Activated CD4-positive, alpha-beta T cell treated with anti-CD3 and anti-CD28 coated beads for 36 hours (primary cell): ENCODE measurements at places on chromosomes 2 and 18. TPM values are rescaled to one million over a fixed set of nuclear protein-coding genes. Genes with fewer than 3 reads are reported as not detected.

- no peak for DNase-seq
These were observed 76.4 kb downstream of the ADD2 start for GRCh38 chr2:70691497-70692140.

DNA sequence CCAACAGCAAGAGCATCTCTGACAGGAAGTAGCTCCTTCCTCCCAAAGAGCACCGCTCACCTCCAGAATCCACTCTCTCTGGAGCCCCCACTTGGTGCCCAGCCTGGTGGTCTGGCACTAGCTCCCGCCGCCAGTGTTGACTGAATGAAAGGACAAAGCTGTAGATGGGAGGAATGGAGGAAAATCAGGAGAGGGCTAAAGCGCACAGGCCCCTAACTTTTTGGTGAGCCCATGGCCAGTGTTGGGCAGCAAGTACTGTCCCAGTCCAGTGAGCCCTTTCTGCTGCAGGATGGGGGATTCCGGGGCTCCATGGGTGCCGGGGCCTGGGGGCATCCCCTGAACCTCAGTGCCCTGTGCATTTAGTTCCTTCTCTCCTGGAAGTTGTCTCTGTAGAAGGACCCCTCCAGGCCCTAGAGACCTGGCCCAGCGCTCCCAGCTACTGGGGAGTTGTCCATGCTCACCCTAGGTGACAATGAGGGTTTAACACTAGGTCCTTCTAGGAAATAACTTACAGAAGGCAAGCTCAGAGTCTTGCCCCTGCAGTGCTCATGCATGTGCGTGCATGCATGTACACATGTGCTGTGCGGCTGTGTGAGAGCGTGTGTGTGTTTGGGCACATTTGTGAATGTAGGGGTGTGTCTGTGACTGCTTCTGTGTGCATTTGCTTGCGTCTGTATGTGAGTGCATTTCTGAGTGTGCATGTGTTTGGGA is 33.6 kb downstream of the GLI2 start:
- DNase-seq, result no peak

GRCh38 chr2:168090366-168091135 is 156.8 kb downstream of the STK39 start:
- no peak for DNase-seq

MARCHF7 gene
- 78.3 TPM for total RNA-seq

ATP6V1C2 gene
- not detected for total RNA-seq

CCNYL1 gene
- total RNA-seq, result 4.0 TPM

GRCh38 chr2:134119117-134119712 is 134.7 kb upstream of the MGAT5 start:
- no peak for DNase-seq

ANKRD29 gene
- total RNA-seq, result 0.21 TPM

GRCh38 chr2:86807468-86808275 is 17.0 kb upstream of the CD8A start:
- DNase-seq, result peak; percentile 58

MEX3C gene
- total RNA-seq, result 66.9 TPM

- no peak for DNase-seq
These were observed 111.1 kb upstream of the SPOPL start for GRCh38 chr2:138390316-138390945.

SNRPD1 gene
- total RNA-seq, result 163 TPM

GRCh38 chr2:127025359-127026166 is 81.4 kb downstream of the BIN1 start:
- peak; percentile 86 for DNase-seq

ZNF396 gene
- total RNA-seq, result 0.47 TPM

NETO1 gene
- not detected for total RNA-seq

DNA sequence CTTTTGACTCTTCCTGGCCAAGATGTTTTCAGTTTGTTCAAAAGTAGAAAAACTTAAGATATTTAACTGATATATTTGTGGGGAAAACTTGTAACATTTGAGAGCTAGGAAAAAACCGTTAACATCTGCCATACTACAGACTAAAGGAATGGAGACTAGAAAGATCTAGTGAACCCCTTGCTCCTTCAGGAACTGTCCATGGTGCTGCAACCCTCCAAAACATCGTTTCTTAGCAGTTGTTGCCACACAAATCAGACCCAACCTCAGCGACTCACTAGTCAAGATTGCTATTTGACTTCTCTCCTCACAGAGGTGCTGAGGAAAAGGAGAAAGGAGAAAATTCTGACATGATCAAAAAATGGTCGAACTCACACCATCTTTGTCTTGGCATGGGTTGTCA is 393.8 kb upstream of the LYPD1 start:
- peak; percentile 7 for DNase-seq

FBXO41 gene
- 27.7 TPM for total RNA-seq

DNA sequence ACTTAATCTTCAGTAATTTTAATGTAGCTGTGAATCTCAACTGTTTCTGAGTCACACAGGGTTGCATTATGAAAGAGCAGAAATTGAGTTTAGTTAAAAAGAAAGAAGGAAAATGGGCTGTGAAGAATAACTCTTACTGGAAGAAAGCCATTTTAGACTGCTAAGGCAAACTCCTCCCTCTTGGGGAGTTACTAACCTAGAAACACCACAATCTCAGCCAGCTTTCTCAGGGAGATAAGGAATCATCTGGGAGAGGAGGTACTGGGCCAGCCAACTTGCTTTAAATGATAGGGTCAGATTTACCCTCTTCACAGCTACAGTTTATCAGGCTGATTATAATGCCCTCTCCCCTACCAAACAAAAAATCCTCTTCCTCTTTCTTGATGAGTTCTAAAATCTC is 119.5 kb downstream of the CCDC148 start:
- no peak for DNase-seq

DNA sequence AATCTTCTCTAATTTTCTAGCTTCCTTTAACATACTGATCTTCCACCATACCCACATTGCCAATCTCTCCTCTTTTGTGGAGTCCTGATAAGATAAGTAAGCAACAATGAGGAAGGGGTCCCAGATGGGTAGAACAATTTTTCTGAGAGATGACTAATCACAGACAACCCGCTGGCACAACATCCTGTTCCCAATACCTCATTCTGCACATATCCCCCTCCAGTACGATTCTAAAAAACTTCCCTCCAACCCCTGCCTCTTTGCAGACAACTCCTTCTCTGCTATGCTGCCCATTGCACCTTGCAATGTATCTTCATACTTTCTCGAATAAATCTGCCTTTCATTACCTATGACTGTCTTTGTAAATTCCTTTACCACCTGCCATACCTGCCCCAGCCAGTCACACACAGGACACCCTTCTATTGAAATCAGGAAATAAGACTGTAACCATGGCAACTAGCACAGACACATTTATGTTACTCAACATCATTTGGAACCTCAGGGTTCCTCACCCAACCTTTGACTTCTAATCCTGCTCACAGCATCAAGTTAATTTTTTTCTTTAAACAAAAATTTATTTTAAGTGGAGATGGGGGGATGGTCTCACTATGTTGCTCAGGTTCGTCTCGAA is 7.4 kb upstream of the EXOC6B start:
- DNase-seq, result no peak

GRCh38 chr2:102159295-102159694 is 16.7 kb downstream of the IL1R1 start:
- DNase-seq, result no peak

GRCh38 chr2:196145256-196145655 is 26.1 kb downstream of the STK17B start:
- DNase-seq, result no peak

DNA sequence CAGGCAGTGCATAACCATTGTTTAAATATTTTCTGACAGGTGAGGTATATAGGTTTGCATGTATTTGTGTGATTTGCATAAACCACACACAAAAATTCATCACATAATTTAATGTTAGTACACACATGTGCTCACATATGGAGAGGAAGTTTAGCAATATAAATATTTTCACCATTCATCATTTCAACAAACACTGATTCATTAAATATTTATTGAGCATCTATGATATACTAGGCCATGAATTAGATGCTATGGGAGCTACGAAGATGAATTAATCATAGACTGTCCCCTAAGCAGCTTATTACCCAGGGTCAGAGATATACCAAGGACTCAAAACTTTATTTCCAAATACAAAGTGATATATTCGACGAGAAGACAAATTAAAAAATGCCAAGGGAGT is 311.6 kb upstream of the PIK3C3 start:
- no peak for DNase-seq

GRCh38 chr2:136131484-136131960 is 13.6 kb upstream of the CXCR4 start:
- peak; percentile 49 for DNase-seq

DNA sequence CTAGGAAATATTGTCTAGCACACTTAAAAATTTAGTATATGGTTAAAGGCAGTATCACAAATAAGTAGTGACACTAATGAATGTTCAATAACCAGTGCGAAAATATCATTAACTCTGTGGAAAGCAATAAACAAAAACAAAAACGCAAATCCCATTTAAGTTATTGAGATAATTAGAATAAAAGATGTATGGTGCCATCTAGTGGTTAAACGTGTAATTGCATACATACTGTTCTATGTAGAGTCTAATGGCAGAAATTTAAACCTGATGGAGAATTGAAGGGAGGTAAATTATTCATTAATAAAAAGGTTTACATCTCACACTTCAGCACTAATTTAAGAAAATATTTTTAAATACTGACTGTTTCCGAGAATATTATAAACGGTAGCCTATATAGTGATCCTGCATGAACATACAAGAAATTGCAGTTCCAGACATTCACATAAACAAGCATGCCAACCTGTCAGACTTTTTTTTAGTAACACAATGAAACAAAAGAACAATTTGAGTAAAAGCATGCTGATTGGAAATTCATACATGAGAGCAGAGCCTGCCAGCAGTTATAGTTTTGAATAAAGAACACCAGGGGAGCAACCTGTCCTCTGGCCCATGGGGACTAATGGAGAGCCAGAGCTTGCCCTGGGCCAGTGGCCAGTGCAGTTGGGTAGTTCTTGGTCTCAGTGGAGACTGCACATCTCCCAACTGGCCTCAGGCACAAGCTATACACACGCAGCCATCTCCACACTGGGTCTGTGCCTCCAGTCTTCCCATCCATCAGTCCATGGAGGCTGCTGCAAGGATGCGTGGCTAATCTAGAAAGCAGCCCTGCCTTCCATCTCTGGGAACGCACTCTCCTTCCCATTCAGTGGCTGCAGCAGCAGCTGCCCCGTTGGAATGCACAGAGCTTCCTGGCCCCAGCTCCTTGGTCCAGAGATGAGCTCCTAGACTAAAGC is 28.0 kb downstream of the GCG start:
- DNase-seq, result no peak

DNA sequence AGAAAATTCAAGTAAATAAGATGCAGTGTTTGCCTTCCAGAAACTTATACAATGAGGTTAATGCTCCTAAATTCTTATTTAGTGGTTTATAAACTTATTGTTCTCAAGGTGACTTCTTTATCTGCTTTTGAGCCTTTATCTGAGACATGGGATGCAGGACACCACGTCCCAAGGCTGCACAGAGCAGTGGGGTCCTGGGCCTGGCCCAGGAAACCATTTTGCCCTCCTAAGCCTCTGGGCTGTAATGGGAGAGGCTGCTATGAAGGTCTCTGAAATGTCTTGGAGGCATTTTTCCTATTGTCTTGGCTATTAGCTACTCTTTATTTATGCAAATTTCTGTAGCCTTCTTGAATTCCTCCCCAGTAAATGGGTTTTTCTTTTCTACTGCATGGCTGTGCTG is 652.6 kb upstream of the SETBP1 start:
- no peak for DNase-seq

NAT8 gene
- not detected for total RNA-seq

CPO gene
- total RNA-seq, result not detected

- no peak for DNase-seq
These were observed 372.2 kb downstream of the DSEL start for GRCh38 chr18:67144329-67144728.

DNA sequence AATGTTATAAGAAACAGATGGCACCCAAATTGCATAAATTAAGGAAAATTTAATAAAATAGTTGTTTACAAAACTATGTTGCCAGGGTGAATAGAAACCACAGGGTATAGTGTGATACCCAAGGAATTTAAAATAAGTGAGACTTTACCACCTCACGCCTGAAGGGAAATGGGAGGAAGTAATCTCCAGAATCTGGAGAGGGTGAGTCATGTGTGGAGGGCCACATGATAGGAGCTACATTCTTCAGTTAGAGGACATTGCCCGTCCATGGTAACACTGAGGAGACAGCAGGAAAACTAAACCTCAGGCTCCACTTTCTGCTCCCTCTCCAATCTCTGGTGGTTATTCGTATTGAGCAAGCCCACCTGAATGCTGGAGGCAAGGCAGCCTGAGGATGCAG is 97.2 kb upstream of the NXPH2 start:
- no peak for DNase-seq

DNA sequence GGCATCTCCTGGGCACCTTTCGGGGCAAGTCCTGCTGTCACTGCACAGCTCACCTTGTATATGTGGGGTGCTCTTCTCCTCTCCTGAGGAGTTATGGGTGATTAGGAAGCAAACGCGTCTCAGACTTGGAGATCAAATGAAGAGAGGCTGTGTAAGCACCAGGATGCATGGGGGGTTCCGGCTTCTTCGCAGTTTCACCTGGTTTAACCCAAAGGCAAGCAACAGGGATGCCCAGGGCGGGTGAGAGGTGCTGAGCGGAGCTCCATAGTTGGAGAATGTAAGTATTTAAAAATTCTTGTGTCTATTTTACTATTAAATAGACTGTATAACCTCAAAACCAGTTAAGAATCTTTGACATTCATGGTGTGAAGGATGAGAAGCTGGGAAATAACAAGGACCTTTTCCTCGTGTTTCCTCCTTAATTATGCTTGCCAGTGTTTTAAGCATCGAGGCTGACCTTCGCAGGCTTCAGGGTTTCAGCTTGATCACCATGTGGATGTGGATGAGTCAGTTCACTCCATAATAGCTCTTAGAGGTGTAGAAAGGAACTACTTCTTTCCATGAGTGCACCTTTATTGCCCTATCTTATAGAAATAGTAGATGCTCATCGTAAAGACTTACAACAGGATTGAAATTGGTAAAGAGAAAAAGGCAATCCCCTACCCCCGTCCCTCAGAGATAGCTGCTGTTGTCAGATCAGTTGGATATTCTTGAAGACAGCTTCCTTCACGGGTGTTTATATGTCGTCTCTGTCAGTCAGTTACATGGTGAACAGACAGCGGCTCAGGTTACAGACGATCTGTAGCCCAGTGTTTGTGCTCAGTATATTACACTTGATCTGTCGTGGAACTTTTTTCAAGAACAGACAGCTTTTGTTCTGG is 201.1 kb downstream of the AGAP1 start:
- no peak for DNase-seq

GRCh38 chr18:78448106-78448505 is 531.5 kb upstream of the SALL3 start:
- no peak for DNase-seq

DPP4 gene
- total RNA-seq, result 22.4 TPM

- peak; percentile 56 for DNase-seq
These were observed 62.2 kb upstream of the PMAIP1 start for GRCh38 chr18:59837586-59837985.

DNA sequence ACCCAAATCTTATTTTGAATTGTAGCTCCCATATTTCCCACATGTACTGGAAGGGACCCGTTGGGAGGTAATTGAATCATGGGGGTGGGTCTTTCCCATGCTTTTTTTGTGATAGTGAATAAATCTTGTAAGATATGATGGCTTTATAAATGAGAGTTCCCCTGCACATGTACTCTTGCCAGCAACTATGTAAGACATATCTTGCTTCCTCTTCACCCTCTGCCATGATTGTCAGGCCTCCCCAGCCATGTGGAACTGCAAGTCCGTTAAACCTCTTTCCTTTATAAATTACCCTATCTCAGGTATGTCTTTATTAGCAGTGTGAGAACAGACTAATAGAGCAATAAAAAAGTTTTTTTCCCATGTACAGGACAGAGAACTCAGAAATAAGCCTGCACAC is 468.4 kb upstream of the SPHKAP start:
- DNase-seq, result no peak
